Activated naive CD8-positive, alpha-beta T cell treated with anti-CD3 and anti-CD28 coated beads for 36 hours (primary cell): ENCODE measurements at places on chromosomes 13 and 19. TPM values are rescaled to one million over a fixed set of nuclear protein-coding genes. Genes with fewer than 3 reads are reported as not detected.

The KIR2DL3 gene
- not detected for total RNA-seq

The ZNF723 gene
- total RNA-seq: not detected

The NCAN gene
- total RNA-seq: not detected

The IZUMO2 gene
- not detected for total RNA-seq

The KANK3 gene
- 0.47 TPM for total RNA-seq
